ENCODE measurements at places on chromosomes 11 and 22. TPM values are rescaled to one million over a fixed set of nuclear protein-coding genes. Genes with fewer than 3 reads are reported as not detected.

PATE4 gene
- total RNA-seq = not detected

CDON gene
- 24.4 TPM for total RNA-seq

PRRG4 gene
- total RNA-seq = not detected

EMID1 gene
- 0.42 TPM for total RNA-seq

C11orf91 gene
- total RNA-seq = 0.75 TPM

ANO5 gene
- not detected for total RNA-seq

CLCF1 gene
- total RNA-seq = 7.8 TPM

STIP1 gene
- 115 TPM for total RNA-seq

GRCh38 chr11:68325183-68325906, 13.0 kb downstream of the LRP5 start:
- H3K27ac ChIP-seq = no peak overlapping the region
- H3K36me3 ChIP-seq = peaks cover 18% of the 10 kb centered on the region
- H3K4me1 ChIP-seq = peaks cover 52% of the 10 kb centered on the region
- no peaks in the 10 kb centered on the region for H3K27me3 ChIP-seq
- no peak for DNase-seq

GRCh38 chr11:116037861-116038260, 533.6 kb upstream of the CADM1 start:
- no peak overlapping the region for H3K4me3 ChIP-seq
- H3K27ac ChIP-seq = no peak overlapping the region
- H3K4me1 ChIP-seq = peaks cover 5% of the 10 kb centered on the region
- H3K27me3 ChIP-seq = peaks cover 11% of the 10 kb centered on the region
- no peaks in the 10 kb centered on the region for H3K36me3 ChIP-seq
- no peak for DNase-seq

- H3K27ac ChIP-seq = no peak overlapping the region
- DNase-seq = peak; percentile 85
- no peak overlapping the region for H3K4me3 ChIP-seq
These were observed 72.7 kb downstream of the BRD1 start for GRCh38 chr22:49754696-49755630.

- peaks cover 36% of the 10 kb centered on the region for H3K4me1 ChIP-seq
- H3K27me3 ChIP-seq = peaks cover 30% of the 10 kb centered on the region
- DNase-seq = no peak
- no peaks in the 10 kb centered on the region for H3K36me3 ChIP-seq
These were observed 65.2 kb downstream of the NFAM1 start for GRCh38 chr22:42366806-42367581.

DNA sequence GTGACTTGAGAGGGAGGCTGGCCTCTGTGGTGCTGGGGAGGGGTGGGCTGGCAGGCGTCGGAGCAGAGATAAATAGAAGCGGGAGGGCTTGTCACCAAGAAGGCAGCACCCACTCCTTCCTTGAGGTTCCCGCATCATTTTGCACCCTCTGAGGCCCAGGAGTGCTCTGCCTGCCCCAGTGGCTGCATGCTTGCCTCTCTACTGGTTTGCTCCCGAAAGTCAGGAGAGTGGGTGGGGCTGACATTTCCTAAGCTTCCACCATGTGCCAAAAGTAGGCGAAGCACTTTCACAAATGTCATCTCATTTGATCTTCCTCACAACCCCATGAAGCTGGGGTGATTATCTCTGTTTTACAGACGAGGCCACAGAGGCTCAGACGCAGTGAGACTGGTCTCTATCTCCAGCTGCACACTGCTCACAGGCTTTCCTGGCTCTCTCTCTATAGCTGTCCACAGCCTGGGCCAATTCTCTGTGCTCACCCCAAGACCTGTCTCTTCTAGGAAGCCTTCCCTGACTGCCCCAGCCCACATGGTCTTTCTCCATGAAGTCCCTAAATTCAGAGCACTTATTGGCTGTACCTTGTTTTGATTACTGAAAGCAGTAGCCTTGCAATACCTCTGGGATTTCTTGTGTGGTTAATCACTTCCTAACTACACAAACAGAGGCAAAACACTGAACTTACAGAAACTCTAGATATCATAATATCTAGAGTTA, 2.6 kb upstream of the UCP3 start:
- no peak for DNase-seq
- H3K27ac ChIP-seq = no peak overlapping the region
- H3K27me3 ChIP-seq = no peaks in the 10 kb centered on the region
- H3K4me1 ChIP-seq = peaks cover 6% of the 10 kb centered on the region

- DNase-seq = no peak
- no peak overlapping the region for H3K4me3 ChIP-seq
- peaks cover 4% of the 10 kb centered on the region for H3K4me1 ChIP-seq
- no peak overlapping the region for H3K27ac ChIP-seq
These were observed 415.9 kb downstream of the METTL15 start for GRCh38 chr11:28524098-28524497.

DNA sequence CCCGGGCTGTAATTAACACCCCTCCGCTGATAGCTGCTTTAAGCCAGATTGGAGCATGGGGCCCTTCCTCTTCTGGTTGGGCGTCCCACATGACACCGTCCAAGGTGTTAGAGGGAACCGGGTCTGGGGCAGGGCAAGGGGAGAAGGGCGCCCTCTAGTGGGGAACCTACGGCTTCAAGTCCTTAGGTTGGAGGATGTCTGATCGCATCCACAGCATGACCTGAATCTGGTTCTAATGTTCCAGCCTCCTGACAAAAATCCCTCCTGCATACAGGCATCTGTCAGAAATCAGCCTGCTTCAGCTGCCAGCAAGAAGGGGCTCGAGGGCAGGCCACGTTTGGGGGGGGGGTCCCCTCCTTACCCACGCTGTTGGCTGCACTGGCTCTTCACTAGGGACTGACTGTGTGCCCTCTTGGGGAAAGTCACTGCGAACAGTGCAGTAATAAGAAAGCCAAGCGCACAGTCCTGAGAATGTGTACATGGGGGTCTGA, 94.2 kb upstream of the TBCEL start:
- H3K27me3 ChIP-seq = no peaks in the 10 kb centered on the region
- H3K4me3 ChIP-seq = no peak overlapping the region
- H3K36me3 ChIP-seq = no peaks in the 10 kb centered on the region

DNA sequence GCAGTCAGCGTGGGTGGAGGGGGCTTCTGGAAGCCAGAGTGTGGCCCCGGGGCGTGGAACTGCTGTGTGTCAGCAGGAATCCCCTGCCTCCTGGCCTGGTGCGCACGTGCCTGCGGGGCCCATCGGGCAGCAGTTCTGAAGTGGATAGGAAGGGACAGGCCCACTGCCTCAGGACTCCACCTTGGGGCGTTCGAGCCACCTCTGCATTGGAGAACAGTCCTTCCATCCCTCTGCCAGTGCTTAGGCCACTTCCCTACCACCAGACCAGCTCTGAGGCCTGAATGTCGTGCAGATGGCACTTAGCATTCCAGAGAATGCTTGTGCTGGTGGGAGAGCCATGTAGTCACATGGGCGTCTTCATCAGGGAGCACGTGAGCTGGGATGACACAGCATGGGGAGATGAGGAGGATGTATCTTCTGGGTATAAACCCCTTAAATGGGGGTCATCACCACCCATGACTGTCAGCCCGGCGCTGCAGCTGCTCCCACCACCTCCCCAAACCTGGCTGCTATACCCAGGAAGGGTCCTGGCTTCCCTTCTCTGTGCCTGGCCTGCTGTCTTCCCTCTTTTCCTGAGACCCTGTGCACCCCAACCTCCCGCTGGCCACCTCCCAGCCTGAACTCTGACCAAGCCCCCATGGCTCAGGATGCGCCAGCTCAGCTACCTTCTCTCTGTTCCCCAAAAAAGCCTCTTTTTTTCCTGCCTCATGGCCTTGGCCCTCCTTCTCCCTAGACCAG, 9.7 kb downstream of the INCENP start:
- H3K4me3 ChIP-seq = no peak overlapping the region
- peaks cover 6% of the 10 kb centered on the region for H3K4me1 ChIP-seq
- DNase-seq = no peak
- H3K36me3 ChIP-seq = peaks cover 8% of the 10 kb centered on the region
- no peaks in the 10 kb centered on the region for H3K27me3 ChIP-seq

All from osteocyte (in vitro differentiated cells).